Foreskin fibroblast (primary cell): ENCODE measurements at places on chromosomes 2 and 18.
A peak's percentile ranks its signal among the peaks of the same experiment; 100 is the strongest.

- no peak for DNase-seq
Measured at GRCh38 chr2:177281400-177282180, 17.1 kb upstream of the NFE2L2 start.

GRCh38 chr2:110680709-110681108 is 2.8 kb upstream of the BUB1 start:
- DNase-seq, result no peak

GRCh38 chr2:33529771-33530481 is 53.5 kb downstream of the RASGRP3 start:
- DNase-seq, result peak; percentile 95

DNA sequence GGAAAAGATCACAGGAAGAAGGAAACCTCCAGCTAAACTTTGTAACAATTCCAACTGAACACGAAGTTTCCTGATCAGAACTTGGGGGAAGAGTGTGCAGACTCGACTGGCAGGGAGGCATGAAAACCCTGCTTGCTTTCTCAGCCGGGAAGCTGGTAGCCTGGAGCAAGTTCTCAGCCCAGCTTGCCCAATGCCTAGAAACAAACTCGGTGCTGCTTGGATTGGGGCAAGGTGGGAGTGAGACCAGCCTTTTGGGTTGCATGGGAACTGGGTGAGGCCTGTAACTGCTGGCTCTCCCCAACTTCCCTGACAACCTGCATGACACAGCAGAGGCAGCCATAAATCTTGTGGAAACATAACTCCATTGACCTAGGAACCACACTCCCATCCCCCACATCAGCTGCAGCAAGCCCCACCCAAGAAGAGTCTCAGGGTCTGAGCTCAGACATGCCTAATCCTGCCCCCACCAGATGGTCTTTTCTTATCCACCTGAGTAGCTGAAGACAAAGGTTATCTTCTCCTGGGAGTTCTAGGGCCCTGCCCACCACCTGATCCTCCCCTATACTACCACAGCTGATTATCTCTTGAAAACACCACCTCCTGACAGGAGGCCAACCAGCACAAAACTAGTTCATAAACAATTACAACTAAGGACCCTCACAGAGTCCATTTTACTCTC is 1859.7 kb upstream of the CELF4 start:
- no peak for DNase-seq

- no peak for DNase-seq
Measured at GRCh38 chr2:81148323-81148722, 843.8 kb upstream of the LRRTM1 start.

GRCh38 chr2:200479692-200480265 is 30.1 kb downstream of the KCTD18 start:
- peak; percentile 76 for DNase-seq

DNA sequence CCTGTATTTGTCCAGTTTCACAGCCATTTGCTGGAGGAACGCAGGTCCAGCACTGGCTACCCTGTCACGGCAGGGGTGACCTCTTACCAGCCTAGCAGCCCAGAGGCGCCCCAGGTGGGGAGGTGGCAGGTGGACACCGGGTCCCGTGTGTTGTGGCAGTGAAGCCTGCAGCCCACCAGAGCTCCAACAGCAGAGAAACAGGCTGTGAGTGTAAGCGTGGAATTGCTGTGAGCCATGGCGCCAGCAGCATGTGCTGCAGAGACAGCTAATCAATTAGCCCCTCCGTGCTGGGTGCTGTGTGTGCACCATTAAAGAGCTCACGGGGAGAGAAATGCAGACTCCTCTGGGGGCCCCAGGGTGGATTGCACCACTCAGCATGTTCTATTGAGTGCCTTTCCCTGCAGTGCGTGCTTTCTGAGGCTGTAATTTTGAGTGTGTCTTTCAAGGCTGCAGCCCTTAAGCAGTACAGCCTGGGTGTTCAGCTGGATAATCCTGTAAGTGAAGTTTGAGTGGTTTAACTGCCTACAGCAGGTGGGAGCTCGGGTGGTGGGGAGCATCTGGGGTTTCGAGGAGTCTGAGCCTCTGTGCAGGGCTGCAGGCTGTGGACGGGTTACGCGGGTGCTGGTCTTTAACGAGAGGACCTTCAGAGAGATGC is 15.9 kb downstream of the RTP5 start:
- DNase-seq, result no peak

DNA sequence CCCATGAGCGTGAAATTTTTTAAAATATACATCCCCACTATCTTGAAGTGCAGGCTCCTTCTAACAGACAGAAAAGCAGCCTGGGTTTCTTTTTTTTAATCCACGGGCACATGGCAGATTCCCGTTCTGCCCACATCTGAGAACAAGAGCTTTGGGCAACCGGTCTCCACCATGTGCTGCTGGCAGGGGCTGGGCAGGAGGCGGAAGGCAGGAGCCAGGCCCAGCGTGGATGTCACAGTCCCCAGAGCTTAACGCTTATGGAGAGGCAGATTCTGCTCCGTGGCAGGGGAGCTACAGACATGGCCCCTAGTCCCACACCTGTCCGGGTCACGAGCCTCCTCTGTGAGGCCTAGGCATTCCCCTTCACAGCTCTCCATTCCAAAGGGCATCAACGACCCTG is 503.0 kb upstream of the MYT1L start:
- no peak for DNase-seq

GRCh38 chr2:202014759-202015211 is 18.9 kb upstream of the FZD7 start:
- DNase-seq, result no peak

GRCh38 chr2:109702250-109702985 is 88.3 kb downstream of the SOWAHC start:
- DNase-seq, result peak; percentile 66

DNA sequence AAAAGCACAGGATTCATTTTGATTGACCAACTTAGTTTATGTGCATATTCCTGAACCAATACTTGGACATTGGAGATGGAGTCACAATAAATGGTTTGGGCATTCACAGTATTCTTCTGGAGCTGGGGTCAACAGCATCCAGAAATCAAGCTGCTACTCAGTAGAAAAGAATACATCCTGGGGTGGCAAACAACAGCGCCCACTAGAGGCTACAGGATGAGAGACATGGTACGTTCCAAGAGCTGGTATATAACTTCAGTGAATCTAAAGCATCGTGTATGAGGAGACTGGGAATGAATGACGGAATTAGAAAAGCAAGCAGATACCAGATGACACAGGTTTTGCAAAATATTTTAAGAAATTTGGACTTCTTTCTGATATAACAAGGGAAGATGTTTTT is 142.9 kb upstream of the FIGN start:
- no peak for DNase-seq
